Glomerular endothelial cell (primary cell): ENCODE measurements at places on chromosomes 16 and 17. TPM values are rescaled to one million over a fixed set of nuclear protein-coding genes. Genes with fewer than 3 reads are reported as not detected.
A peak's percentile ranks its signal among the peaks of the same experiment; 100 is the strongest.

SGF29 gene
- total RNA-seq, result 9.2 and 14.3 TPM in 2 replicates

P4HB gene
- 3,025 and 3,034 TPM in 2 replicates for total RNA-seq

SSH2 gene
- 57.8 and 74.8 TPM in 2 replicates for total RNA-seq

ZNF629 gene
- total RNA-seq, result 12.1 and 17.5 TPM in 2 replicates

DOC2B gene
- total RNA-seq, result 9.5 and 19.4 TPM in 2 replicates

HCRT gene
- not detected in 2 replicates for total RNA-seq

CTRB2 gene
- total RNA-seq, result not detected in 2 replicates

GCGR gene
- total RNA-seq, result not detected in 2 replicates

PRRT2 gene
- 0.41 and 0.44 TPM in 2 replicates for total RNA-seq

RNF222 gene
- not detected in 2 replicates for total RNA-seq

P2RX5 gene
- 1.2 and 2.9 TPM in 2 replicates for total RNA-seq

- no peak for DNase-seq
Measured at GRCh38 chr17:77074681-77075080, 66.1 kb upstream of the SEC14L1 start.

DNA sequence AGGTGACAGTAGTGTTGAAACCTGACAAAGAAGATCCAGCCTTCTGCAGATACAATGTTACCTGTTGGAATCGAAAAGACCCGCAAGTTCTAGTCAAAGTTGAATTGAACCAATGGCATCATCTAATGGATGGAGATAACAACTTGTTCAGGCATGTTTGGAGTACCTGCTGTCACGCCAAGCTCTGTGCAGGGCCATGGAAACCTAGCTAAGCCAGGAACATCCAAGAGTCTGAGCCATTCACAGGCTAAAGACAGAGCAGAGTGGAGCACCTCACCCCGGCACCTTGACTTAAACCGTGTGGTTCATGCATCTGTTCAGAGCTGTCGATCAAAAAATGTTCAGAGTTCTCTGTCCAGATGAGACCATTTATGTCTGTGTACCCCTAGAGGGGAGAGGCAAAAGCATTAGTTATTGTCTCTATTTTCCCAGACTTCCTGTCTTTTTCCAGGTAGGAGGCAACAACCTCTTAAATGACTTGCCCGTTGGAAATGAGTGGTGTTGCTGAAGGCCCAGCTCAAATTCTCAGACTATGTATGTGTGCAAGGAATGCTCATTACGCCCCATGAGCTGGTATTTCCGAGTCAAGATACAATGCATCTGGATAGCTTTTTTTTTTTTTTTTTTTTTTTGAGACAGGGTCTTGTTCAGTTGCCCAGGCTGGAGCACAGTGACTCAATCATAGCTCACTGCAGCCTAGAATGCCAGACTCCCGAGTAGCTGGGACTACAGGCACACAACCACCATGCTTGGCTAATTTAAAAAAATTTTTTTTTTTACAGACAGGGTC lies 44.9 kb upstream of the XYLT1 start:
- DNase-seq, result no peak

GRCh38 chr16:69727916-69728270 lies 1.5 kb upstream of the NQO1 start:
- no peak for DNase-seq

- no peak for DNase-seq
Measured at GRCh38 chr16:19840524-19841110, 44.0 kb downstream of the GPRC5B start.

DNA sequence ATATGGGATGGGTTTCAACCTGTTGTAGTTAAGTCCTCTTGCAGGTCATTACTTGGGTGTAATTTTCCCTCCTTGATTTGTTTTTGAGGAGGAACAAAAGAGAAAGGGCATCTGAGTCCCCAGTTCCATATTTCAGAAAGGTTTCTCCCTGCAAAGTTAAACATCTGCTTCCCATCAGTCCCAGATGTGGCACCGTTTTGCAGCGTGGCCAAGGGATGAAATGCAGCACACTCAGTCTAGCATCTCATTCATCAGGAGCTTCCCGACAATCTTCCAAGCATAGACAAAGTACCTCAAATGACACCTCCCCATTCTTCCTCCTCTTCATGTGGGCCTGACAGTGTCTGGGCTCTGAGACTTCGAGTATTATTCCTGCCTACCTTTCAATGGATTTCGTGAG lies 363.7 kb upstream of the SOX9 start:
- DNase-seq, result no peak

- no peak for DNase-seq
Measured at GRCh38 chr16:59212492-59213024, 478.4 kb upstream of the GOT2 start.

DNA sequence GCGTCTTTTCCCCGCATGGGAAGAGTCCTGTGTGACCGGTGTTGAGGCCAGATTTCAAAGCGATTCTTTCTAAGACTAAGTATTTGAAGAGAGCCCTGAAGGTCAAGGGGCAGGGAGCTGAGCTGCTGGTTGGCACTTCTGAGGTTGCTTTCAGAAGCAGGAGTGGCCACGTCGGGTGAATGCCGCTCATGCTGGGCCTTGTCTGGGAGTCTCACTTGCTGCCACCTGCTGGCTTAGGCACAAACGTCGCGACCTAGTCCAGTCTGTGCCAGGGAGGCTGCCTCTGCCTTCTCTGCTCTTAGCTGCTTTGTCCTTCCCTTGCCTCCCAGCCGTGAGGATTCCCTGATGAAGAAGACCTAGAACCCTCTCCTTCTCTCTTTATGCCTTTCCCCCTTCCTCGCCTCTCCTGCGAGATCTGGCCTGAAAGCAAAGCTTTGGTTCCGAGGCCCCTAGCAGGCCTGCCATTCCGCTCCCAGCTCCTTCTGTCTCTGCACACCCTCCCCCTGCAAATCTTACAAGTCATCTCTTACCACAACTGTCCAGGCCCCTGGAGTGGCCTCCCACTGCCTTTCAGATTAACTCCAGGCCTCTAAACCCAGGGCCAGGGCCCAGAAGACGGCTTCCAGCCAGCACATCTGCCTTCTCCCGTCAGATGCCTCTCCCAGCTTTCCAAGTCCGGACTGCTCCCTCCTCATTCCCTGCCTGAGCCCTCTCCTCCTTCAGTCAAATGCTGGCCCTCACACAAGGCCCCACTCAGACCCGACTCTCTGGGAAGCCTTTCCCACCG lies 11.4 kb downstream of the CTNS start:
- DNase-seq, result no peak

- no peak for DNase-seq
Measured at GRCh38 chr17:37212179-37212578, 163.6 kb upstream of the C17orf78 start.

- no peak for DNase-seq
Measured at GRCh38 chr16:27822529-27822928, 241.0 kb downstream of the GSG1L start.

- DNase-seq, result no peak
Measured at GRCh38 chr16:6377956-6378355, 954.7 kb upstream of the RBFOX1 start.

GRCh38 chr16:84794186-84794585 lies 25.6 kb upstream of the CRISPLD2 start:
- no peak for DNase-seq

GRCh38 chr17:14452856-14453255 lies 152.0 kb downstream of the HS3ST3B1 start:
- no peak for DNase-seq

DNA sequence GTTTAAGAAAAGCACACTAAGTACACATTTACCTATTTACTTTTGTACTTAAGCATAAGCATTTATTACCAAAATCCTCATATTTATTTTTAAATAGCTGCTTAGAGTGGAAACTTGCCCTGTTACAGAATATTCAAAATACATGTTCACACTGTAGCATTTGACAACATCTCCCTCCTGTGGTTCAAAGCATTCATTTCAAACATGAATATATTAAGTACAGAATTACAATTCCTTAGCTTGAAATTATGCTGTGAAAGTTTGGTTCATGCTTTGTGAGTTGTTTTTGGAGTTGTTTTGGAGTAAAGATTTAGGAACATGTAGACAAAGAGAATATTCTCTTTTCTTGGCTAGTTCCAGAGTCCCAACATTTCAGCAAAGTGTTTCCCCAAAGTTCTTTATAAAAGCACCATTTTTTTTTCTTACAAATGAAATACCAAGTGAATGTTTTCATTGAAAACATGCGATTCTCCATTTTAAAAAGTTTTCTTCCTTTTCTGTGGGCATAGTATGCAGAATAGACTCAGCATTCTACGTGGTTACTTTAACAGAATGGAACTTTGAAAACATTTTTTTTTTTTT lies 33.2 kb downstream of the TUBD1 start:
- DNase-seq, result peak; percentile 50

DNA sequence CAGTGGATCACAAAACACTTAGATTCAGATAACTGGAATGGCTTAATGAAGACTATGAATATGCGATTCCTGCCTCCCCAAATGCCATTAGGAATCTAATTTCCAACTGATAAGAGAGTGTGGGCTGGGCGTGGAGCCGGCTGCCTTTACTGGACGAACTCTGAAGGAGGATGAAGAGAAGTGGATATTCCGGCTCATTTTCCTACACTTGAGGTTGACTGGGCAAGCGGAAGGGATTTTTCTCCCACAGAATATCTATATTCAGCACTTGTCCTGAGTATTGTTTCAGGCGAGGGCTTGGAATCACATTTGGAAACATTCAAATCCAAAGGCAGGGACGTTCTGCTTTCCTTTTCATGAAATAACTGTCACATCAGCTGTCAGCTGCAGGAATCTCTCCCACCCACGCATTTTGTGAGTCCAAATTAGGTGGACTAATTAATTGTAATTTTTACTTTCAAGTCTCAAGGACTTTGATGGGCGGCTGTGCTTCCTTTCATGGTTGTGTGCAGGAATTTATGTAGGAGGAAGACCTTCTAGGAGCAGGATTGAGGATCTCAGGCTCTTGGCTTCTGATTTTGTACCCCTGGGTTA lies 138.5 kb downstream of the PITPNC1 start:
- DNase-seq, result no peak

- DNase-seq, result no peak
Measured at GRCh38 chr16:57066625-57067024, 25.8 kb upstream of the CPNE2 start.

DNA sequence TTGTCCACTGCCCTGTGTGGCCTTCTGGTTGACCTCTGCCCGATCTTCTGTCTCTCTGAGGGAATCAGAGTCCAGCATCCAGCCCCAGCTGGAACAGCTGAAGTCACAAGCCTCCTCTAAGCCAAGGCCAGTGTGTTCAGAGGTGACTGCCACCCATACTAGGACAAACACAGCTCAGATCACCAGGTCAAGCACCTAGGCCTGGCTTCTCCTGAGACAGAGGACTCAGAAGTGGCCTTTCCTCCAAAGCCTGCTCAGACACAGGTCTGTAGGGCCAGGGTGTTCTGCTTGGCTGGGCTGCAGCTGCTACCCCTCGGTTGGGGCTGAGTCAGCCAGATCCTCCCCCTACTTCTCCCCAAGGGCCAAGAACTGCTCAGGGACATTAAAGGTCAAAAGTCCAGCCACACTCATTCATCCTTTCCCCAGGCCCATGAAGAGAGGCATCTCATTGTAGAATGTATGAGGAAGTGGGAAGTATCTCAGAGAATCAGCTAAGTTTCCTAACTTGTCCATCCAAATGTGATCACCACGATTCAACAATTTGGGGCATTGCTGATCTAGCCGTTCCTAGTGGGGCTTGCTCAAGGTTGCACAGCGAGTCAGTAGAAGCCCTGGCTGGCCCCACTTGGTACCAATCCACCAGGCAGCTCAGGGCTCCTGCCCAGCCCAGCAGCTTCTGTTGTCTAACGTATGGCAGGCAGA lies 7.6 kb downstream of the SLC46A1 start:
- DNase-seq, result no peak

- DNase-seq, result peak; percentile 16
Measured at GRCh38 chr16:47627085-47627639, 166.0 kb downstream of the PHKB start.
